IPS-NIHi11 (cell line): ENCODE measurements at places on chromosomes 2 and 18.

GRCh38 chr18:9530226-9531009, 55.1 kb downstream of the RALBP1 start:
- no peak for DNase-seq

DNA sequence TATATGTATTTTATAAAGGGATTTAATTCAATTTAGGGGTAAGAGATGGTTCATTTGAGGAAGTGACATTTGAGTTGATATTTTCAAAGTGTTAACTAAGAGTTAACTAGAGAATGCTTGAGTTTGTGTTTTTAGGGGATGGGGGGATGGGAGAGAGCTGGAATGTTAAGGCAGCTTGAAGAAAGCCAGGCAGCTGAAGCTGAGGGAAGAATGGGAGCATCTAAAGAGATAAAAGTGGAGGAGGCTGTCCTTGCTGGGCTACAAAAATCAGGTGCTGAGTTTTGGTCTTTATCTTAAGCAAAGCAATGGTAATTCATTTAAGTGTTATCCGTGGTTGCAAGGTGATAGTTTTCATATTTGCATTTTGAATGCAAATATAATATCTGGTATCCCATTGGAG, 9.2 kb downstream of the CHST9 start:
- DNase-seq, result peak; percentile 22

- peak; percentile 74 for DNase-seq
These were observed 41.9 kb upstream of the PTMA start for GRCh38 chr2:231666171-231667095.

DNA sequence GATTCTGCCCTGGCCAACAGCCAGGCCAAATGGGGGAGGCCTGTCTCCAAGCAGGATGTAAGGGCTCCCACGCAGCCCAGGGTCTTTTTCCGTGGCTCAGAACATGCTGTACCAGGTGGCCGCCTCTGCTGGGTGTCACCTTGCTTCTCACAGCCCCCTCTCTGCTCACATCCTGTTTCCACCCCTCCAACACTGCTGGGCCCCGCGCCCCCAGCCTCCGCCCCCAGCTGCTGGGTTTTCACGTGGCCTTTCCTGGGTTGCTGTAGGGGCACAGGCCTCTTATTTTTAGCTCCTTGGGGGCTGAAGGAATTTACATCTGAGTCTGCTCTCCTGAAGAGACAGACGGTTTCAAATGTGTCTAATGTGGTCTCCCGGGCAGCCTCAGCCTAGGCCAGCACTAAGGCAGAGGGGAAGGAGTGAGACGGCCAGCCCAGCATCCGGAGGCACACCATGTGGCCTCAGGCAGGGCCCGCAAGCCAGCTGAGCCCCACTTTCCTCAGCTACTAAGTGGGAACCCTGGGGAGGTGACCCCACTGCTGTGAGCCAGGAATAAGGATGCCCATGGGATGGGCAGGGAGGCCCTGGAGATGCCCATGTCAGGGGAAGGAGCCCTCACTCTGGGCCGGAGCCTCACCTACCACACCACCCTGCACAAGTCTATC, 18.7 kb upstream of the DUSP2 start:
- DNase-seq, result no peak

DNA sequence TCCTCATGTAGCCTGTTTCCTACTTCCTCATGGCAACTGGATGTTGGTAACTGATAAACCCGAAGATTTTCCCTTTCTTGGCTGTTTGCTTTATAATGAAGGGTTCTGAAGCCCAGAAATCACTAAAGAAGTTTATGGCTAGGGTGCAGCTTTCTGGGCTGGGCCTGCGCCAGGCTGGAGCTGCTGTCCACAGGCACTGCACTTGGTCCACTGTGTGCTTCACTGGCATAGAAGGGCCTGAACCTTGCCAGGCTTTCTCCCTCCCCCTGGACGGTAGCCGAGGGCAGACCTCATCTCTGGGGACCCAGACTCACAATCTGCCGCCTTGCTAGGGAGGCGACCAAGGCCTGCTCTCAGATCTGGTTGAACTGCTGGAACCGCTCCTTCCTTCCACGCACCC, 133.3 kb upstream of the SPRED2 start:
- no peak for DNase-seq

GRCh38 chr2:128076461-128077106, 14.4 kb upstream of the UGGT1 start:
- no peak for DNase-seq

DNA sequence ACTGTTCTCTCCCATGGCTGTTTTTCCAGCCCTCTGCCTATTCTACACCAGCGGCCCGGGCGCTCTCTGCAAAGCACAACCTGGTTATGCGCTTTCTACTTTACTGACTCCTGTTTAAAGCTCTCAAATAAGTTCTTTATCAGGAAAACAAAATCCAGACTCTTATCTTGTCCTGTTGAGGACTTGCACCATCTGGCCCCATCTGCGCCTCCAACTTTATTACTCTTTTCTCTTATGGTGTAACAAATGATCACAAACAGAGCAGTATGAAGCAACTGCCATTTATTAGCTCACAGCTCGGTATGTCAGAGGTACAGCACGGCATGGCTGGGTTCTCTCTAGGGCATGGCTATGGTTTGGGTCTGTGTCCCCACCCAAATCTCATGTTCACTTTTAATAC, 236.5 kb upstream of the NT5C1B start:
- no peak for DNase-seq

DNA sequence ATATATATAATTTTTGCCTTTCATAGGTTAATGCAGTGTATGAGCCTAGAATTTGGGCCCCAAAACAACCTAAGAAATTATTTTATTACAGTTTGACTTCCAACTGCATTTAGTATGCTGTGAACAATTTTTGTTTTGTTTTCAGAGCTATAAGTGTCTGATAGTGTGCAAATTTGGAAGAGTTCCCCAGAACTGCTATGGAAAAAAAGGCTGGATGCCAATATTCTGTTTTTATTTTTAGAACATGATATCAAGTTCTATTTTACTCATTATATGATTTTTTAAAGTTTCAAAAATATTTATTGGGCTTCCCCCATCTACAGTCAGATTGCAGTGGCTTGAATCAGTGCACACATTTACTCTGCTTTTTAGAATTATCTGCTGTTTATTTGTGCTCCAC, 42.6 kb downstream of the MRPS9 start:
- no peak for DNase-seq

DNA sequence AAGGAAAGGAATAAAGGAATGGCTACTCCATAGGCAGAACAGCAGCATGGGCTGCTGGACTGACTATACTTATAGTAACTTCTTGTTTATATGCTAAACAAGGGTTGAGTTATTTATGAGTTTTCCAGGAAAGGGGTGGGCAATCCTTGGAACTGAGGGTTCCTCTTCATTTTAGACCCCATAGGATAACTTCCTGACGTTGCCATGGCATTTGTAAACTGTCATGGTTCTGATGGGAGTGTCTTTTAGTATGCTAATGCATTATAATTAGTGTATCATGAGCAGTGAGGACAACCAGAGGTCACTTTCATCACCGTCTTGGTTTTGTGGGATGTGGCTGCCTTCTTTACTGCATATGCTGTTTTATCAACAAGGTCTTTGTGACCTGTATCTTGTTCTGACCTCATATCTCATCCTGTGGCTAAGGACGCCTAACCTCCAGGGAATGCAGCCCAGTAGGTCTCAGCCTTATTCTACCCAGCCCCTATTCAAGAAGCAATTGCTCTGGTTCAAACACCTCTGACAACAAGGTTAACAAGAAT, 98.6 kb upstream of the CABLES1 start:
- no peak for DNase-seq

DNA sequence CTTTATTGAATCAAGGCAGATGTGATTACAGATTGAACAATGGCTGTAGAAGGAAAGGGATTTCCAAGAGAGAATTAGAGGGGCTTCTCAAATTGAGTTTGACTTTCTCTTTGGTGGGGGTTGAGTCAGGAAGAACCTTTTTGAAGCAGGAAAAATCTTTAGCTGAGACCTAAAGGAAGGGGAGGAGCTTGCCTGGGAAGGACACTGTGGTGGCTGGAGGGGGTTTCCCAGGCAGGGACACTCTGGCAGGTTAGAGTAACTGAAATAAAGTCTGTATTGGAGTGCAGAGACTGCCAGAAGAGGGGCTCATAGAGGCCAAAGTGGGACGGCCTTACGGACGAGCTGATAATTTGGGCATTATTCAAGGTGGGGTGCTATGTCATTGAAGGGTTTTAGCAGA, 69.3 kb downstream of the NEDD4L start:
- DNase-seq, result no peak

DNA sequence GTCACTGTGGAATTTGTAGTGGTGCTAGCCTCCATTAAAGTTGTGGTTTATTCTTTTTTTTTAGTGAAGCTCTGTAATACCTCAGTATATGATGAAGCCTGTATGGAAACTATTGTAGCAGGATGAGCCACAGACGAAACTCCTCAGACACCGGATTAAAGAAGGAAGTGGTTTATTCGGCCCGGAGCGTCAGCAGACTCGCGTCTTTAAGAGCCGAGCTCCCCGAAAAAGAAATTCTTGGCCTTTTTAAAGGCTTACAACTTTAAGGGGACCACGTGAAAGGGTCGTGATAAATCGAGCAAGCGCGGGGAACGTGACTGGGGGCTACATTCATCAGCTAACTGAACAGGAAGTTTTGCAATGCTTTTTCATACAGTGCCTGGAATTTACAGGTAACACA, 8.1 kb upstream of the CCL20 start:
- DNase-seq, result no peak

DNA sequence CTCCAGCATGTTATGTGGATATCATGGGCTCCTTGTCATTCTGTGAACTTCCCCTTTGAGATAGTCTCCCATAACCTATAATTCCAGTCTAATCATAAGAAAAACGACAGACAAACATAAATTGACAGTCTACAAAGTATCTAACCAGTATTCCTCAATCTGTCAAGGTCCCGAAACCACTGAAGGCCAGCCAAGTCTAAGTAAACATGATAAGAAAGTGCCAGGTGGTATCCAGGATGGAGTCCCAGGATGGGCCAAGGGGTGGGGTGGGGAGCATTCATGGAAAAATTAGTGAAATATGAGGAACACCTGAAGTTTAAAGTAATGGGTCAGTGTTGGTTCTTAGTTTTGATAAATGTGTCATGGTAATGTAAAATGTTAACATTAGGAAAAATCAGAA, 355.5 kb downstream of the DPP10 start:
- no peak for DNase-seq

- DNase-seq, result no peak
These were observed 89.6 kb upstream of the PPP1CB start for GRCh38 chr2:28662044-28662443.

GRCh38 chr2:200356857-200357384, 50.4 kb downstream of the SPATS2L start:
- DNase-seq, result no peak

GRCh38 chr2:195289081-195289480, 367.9 kb upstream of the SLC39A10 start:
- no peak for DNase-seq

DNA sequence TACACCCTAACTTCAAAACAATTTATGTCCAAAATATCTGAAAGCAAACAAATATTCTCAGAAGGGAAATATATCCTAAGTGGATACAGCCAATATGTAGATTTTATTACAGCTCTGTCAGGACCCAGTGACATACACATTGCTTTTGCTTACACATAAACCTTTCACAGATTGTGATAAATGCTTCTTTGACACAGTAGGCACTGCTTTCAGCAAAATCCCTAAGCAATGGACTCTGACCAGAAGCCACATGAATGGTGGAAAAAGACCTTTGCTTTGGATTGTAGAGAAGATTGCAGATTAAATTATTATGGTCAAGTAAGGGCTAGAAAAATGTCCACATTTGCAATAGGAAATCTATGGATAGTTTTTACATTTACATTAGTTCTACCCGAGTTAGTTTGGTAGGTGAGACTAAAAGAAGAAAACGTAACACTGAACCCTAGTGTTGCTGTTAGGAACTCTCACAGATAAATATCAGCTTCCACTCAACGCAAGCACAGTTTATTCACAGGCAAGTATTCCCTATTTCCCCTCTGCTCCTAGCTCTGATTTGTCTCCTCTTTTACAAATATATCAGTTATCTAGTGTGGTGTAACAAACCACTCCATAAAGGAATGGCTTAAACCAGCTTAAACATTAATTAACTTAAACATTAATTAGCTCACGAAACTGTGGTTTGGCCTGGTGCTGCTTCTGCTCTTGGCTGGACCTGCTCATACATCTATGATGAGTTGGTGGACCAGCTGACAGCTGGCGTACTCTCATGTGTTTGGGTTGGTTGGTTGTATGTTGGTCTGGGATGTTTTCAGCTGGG, 23.6 kb upstream of the SERPINE2 start:
- DNase-seq, result no peak

DNA sequence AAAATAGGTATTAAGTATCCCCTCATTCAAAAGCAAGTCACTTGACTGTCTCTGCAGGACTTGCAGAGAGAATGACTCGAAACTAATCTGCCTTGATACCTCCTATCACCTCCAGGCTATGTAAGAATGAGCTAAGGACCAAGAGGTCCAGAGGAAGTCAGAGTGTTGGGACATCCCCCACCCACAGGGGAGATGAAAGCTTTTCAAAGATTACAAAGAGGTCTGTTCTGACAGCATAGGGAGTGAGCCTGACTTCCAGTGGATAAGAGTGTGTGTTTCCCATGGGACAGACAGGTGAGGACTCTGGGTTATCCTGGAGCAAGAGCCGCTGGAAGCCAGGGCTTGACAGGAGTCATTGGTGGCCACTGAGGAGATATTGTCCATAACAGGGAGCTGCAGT, 85.0 kb upstream of the TACR1 start:
- no peak for DNase-seq

DNA sequence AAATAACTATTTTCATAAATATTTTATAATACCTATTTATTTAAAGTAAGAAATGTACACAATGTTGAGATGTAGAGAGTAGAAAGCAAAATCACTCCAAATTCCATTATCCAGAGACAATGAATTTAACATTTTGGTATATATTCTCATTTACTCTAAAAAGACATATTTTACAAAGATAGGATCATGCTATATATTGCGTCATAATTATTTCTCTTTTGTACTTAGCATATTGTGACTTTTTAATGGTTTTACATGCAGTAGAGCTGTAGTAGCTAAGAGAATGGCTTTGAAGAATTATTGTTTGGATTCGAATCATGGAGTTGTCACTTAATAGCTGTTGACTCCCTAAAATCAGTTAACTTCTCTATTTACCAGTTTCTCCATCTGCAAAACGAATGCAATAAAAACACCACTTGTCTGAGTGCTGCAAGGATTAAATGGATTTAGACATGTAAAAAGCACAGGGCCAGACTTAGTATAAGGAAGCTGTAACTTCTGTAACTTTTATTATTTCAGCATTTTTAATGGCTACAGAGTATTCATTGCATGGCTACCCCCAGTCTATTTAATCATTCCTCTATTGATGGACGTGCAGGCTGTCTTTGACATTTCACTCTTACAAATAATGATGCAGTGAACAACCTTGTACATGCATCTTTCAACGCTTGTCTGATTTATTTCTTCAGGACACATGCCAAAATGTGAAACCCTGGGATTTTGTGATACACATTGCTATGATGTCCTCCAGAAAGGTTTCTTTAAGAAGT, 33.2 kb downstream of the KCNS3 start:
- no peak for DNase-seq

DNA sequence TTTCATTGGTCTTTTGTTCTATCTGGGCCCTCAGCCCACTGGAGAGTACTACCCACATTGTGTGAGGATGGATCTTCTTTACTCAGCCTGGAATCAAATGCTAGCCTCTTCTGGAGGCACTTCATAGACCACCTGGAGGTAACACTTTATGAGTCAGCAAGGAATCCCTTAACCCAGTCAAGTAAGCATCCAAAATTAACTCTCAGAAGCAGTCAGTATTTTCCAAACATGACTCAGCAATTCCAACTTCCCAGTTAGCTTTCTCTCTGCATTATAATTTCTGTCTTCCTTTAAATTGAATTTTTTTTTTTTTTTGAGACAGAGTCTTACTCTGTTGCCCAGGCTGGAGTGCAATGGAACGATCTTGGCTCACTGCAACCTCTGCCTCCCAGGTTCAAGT, 142.7 kb downstream of the ACKR3 start:
- no peak for DNase-seq

GRCh38 chr18:9333441-9334328, 888 bp upstream of the TWSG1 start:
- peak; percentile 73 for DNase-seq
